ENCODE measurements at places on chromosomes 2 and 18. TPM values are rescaled to one million over a fixed set of nuclear protein-coding genes. Genes with fewer than 3 reads are reported as not detected.

The DSC3 gene
- 1.6 TPM for total RNA-seq

The ASB18 gene
- not detected for total RNA-seq

The CFAP65 gene
- not detected for total RNA-seq

DNA sequence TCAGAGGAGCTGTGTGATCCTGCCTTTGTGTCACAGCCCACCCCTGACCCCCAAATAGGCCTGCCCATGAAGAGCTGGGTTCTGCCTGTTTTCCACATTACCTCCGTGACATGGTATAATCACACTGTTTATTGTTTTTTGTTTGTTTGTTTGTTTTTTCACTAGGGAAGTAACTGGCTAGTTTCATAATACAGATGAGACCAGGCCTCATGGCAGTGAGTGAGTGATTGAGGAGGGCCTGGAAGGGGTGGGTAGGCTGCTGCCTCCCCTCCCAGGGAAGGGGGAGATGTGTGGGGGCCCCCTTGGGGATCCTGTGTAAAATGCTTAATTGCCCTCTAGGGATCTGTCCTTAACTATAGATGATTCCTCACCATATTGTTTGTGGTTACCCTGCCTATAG lies 190.5 kb downstream of the LDLRAD4 start:
- no peak for DNase-seq
- H3K36me3 ChIP-seq: no peaks in the 10 kb centered on the region
- no peak overlapping the region for H3K4me3 ChIP-seq
- H3K4me1 ChIP-seq: no peaks in the 10 kb centered on the region
- no peaks in the 10 kb centered on the region for H3K27me3 ChIP-seq

DNA sequence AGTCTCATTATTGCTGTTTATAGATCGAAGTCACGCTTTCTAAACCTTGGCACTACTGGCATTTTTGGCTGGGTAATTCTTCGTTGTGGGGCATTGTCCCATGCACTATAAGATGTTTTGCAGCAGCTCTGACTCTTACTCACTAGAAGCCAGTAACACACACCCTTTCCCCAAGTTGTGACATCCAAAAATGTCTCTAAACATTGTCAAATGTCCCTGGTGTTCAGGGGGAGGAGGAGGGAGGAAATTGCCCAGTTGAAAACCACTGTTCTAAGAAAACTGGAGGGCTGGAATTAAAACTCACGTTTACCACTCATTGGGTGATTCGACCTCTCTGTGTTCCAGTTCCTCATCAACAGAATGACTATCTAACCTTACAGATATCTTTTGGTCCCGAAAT lies 115.7 kb upstream of the KLF7 start:
- H3K4me3 ChIP-seq: no peak overlapping the region
- DNase-seq: no peak
- no peaks in the 10 kb centered on the region for H3K4me1 ChIP-seq
- no peak overlapping the region for H3K27ac ChIP-seq
- H3K27me3 ChIP-seq: no peaks in the 10 kb centered on the region
- H3K36me3 ChIP-seq: no peaks in the 10 kb centered on the region

DNA sequence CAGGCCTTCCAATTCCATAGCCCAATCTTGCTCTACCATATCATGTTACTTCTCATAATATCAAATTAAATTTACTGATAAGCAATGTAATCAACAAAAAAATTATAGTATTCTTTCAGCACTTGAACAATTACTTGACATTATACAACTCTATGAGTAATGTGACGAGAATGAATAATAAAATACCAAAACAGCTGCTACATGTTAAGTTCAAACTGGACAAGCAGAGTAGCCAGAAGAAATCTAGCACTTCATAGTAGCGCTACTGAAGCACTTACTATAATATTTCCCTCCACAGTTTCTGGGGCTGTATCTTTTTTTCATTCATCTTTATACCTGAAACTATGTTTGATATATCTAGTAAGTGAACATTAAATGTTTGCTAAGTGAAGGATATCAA lies 14.9 kb downstream of the PPP3R1 start:
- H3K27ac ChIP-seq: no peak overlapping the region
- peaks cover 60% of the 10 kb centered on the region for H3K4me1 ChIP-seq
- no peaks in the 10 kb centered on the region for H3K36me3 ChIP-seq
- no peak for DNase-seq
- H3K27me3 ChIP-seq: no peaks in the 10 kb centered on the region

All from upper lobe of right lung (tissue), 1 donor.